ENCODE measurements at places on chromosomes 1 and 21. TPM values are rescaled to one million over a fixed set of nuclear protein-coding genes. Genes with fewer than 3 reads are reported as not detected.

The SLAMF6 gene
- total RNA-seq, result not detected

The CNTN2 gene
- total RNA-seq, result 0.28 TPM

The LCE1A gene
- total RNA-seq, result not detected

The DHCR24 gene
- total RNA-seq, result 206 TPM

The ARV1 gene
- total RNA-seq, result 26.7 TPM

The BATF3 gene
- 1.6 TPM for total RNA-seq

The SMPDL3B gene
- not detected for total RNA-seq

The C1orf141 gene
- not detected for total RNA-seq

The NR0B2 gene
- total RNA-seq, result not detected

The BMP8A gene
- not detected for total RNA-seq

The ETV3L gene
- total RNA-seq, result not detected

The TMOD4 gene
- total RNA-seq, result not detected

The LIPI gene
- total RNA-seq, result not detected
